Osteocyte (in vitro differentiated cells): ENCODE measurements at places on chromosomes 2 and 18.

GRCh38 chr2:128493880-128494279, 175.2 kb upstream of the HS6ST1 start:
- no peak for DNase-seq

- peak; percentile 73 for DNase-seq
Measured at GRCh38 chr18:76446321-76447257, 48.5 kb downstream of the ZNF516 start.

DNA sequence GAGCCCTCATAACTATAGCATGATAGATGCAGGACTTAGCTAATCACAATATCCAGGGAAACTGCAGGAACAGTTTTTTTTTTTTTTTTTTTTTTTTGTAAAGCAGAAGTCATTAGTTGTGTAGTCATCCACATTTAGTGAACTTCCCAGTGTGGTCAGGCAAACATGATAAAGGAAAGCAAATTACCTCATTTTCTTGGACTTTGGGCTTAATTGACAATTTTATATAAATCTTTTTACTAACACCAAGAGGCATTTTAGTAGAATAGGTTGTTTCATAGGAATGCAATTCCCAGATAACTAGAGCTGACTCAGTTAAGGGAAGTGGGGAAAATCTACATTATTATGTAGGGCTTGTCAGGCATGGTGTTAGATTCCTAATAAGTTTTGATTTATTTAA, 142.7 kb upstream of the GCFC2 start:
- no peak for DNase-seq

DNA sequence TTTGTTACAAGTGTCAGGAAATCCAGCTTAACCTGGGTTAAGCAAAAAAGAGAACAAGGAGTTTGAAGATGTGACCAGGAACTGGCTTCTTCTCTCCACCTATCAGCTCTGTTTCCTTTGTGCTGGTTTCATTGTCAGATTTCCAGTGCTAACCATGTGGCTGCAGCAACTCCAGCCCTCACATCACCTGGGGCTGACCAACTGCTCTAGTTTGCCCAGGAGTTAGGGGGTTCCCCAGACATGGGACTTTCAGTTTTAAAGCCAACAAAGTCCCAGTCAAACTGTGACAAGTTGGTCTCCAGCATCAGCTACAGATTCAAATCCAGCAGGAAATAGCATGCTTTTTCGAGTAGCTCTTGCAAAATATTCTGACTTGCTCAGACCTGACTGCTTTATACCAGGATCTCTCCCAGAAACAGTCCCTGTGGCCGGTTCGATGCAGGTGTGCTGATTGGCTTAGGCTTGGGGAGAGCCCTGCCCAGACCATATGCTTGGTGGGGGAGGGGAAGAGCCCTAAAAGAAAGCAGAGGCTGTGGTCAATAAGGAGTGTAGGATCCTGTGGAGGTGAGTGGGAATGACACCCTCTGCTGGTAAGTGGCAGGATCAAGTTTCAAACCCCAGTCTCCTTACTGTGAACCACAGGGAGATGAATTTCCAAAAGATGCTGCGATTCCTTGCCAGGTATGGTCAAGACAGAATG, 49.5 kb downstream of the KCNE4 start:
- DNase-seq = no peak

DNA sequence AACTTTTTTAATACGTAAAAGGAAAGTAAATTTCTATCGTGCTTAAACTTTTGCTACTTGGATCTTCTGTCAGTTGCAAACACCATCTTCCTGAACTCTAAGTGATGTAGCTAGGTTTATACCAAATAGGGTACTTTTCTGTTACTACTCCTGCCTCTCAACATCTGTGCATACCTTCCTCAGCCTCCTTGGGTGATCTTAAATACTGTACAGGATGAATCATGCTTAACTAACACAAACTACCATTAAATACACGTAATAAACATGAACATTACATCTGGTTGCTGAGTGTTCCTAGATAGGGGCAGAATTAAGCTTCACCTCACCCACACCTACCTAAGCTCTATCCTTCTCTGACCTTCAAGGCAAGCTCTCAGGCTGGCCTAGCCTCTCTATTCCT, 398.0 kb downstream of the TXNL1 start:
- no peak for DNase-seq

GRCh38 chr2:235055891-235056516, 104.2 kb downstream of the SH3BP4 start:
- DNase-seq = no peak

DNA sequence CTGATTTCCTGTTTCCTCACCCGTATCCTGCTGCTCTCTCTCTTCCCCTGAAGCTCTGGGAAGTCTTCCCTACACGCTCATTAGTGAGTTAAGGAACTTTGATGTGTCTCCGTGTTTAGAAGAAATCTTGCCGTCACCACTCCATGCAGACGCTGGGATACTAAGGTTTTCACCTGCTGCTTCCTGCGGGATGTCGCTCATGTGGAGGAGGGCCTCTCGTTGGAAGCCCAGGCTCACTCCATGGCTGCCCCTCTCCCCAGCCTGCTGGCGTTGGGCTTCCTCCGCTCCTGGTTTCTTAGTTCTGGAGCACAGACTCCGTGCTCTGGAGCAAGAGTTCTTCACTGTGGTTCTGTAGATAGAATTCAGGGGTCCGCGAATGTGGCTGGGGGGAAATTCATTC, 326.3 kb downstream of the GBX2 start:
- DNase-seq = no peak

GRCh38 chr18:61340148-61340547, 6.9 kb downstream of the CDH20 start:
- no peak for DNase-seq

DNA sequence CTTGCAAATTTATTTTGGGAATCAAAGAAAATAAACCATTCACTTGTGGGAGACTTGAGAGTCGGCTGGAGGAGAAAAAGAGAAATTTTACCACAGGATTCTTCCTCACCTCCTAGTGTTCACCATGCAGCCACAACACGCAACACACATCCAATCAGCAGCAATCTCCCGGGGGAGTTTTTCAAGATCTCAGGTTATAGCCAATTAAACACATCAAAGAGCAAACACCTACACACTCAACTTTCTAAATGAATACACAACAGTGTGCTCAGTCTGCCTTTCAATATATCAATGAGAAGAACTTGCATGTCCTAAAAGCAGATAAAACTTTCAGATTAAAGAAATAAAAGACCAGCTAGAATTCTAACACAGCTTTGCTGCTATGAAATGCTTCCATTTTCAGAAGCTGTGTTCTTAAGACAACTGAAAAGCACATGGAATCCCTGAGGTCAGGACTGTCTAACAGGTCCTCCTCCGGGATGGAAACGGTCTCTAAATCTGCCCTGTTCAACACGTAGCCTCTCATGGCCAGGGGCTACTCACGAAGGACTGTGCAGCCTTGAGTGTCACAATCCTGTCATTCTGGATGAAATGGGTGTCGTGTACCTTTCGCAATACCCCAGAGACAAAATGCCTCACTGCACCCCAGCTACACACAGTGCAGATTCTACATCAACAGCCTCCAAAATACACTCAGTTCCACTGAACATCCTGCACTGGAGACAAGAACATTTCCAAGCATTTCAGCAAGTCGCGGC, 84.2 kb downstream of the ZNF516 start:
- no peak for DNase-seq

GRCh38 chr2:8346208-8346607, 335.6 kb upstream of the ID2 start:
- DNase-seq = no peak

DNA sequence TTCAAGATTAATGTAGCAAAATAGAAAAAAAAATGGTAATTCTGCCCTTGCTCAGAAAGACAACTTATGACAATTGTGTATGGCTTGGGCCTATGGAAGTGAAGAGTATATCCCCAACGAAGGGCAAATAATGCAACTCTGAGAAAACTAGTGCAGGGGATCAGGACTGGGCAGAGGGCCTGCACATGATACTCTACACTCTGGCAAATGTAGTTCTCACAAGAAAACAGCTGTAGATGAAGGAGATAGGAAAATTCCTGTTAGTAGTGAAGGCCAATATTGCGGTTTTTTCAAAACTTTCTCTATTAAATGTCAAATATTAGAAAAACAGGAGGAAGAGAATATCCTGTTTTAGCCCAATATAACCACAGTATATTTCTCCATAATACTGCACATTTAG, 77.8 kb downstream of the SCN9A start:
- no peak for DNase-seq

DNA sequence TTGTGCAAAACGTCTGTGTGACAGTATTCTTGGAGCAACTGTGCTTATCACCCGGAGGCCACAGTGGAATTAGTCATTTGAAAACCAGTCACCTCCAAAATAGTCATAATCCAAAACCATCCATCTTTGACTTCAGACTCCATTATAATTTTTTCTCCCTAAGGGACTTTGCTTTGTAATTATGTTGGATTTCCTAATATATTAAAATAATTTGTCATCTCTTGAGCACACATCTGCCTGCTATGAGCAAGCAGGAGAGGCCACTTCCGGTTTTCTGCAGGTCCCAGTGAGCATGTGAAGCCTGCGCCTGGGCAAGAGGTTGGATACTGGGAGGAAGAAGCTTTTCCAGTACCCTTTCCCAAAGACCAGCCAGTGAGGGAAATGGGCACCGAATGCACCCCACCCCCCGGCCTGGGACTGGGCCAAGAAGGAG, 57.7 kb downstream of the ODC1 start:
- no peak for DNase-seq

GRCh38 chr2:150485114-150485870, 2.2 kb downstream of the RND3 start:
- peak; percentile 90 for DNase-seq

DNA sequence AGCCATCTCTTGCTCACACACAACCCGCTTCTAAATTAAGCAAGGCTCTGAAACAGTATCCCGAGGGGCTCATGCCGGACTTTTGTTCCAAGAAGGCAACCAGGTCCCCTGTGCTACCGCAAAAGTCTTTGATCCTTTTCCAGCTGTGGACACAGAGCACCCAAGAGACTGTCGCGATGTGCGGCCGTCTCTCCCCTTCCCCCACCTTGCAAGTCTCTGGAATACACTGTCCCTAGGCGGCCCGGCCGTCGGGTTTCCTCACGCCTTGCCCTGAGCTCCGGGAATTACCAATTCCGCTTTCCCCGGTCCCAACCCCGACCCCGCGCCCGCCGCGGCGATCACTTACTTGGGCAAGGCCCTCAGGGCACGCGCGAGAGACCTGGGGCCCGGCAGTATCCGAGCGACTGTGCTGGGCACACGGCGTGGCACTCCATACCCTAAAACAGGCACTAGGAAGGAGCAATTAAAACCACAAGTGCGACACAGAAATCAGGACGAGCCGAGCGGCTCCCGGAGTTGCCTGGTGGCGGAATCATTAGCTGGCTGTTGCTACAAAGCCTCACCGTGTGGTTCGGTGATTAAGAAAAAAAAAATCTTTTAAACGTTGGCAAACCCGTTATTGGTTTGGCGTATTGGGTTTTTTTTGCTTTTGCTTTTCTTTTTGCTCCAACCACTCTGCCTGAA, 2.2 kb upstream of the DLX1 start:
- no peak for DNase-seq

GRCh38 chr2:145739681-145740080, 1219.8 kb upstream of the ZEB2 start:
- DNase-seq = no peak

DNA sequence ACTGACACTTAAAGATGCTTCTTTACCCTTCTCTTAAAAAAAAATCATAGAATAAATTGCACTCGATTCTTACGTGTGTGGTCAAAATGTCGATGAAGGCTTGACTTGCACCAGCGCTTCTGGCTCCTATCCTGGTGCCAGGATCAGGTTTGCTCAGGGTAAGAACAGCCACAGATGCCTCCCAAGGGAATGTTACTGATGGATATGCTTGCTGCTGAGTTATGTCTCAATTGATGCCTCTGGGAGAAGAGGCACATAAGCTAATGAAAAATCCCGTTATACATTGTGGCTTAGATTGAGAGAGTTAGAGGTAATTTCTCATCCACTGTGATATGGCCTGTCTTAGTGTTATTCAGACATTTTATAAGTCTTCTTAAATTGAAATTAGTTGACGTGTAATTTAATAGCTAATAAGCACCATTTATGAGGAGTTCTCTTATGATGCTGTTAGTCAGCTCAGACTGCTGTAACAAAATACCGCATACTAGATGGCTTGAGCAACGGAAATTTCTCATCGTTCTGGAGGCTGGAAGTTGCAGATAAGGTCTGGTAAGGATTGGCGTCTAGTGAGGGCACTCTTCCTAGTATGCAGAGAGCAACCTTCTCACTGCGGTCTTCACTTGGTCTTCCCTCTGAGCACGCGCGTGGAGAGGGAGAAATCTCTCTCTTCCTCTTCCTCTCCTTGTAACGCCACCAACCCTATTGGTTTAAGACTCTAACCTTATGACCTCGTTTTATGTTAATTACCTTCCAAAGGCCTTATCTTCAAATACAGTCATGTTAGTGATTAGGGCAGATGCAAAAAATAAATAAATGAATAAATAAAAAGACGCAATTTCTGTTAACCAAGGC, 116.6 kb upstream of the NOSTRIN start:
- DNase-seq = no peak

GRCh38 chr18:40877096-40877495, 1077.9 kb upstream of the PIK3C3 start:
- no peak for DNase-seq

- DNase-seq = no peak
Measured at GRCh38 chr2:20590704-20591515, 60.0 kb downstream of the HS1BP3 start.

GRCh38 chr2:195638750-195639149, 18.3 kb upstream of the SLC39A10 start:
- no peak for DNase-seq

- DNase-seq = no peak
Measured at GRCh38 chr2:38583524-38583923, 19.2 kb downstream of the HNRNPLL start.

GRCh38 chr2:156657809-156658208, 221.6 kb downstream of the GPD2 start:
- DNase-seq = no peak

DNA sequence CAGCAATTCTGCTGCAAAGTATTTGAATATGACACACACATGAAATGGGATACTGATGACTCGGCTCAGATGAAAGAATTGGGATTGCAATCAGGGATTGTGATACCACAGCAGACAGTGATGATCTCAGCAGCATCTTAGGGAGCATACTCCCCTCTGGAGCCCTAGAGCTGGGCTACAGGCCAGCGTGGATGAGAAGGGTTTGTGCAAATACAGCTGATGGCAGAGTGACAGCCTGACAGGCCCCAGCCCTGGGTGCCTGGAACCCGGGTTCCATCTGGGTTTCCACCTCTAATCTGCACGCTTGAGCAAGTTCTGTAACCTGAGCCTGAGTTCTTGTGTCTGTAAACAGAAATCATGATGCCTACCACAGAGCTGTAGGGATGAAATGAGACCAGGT, 418.0 kb downstream of the LRATD1 start:
- no peak for DNase-seq

DNA sequence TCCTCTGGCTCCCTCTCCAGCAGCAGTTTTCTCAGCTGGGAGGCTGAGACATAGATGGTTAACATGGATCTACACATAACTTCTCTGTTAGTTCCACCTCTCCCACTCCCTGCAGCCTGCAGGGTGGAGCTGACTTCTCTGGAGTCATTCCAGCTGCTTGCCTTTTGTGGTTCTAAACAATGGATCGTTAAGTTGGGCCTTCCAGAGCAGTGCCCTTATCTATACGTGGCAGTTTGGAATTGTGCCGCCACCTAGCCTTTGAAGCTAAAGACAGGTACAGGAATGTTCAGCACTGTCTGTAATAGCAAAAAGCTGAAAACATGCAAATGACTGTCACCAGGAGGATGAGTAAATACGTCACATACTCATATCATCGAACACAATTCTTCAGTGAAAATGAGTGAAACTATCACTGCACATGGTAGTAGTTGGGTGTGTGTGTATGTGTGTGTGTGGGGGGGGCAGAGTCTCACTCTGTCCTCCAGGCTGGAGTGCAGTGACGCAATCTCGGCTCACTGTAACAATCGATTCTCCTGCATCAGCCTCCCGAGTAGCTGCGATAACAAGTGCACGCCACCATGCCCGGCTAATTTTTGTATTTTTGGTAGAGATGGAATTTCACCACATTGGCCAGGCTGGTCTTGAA, 50.3 kb downstream of the SH2D6 start:
- DNase-seq = no peak
